ENCODE measurements at places on chromosomes 7 and 10.

DNA sequence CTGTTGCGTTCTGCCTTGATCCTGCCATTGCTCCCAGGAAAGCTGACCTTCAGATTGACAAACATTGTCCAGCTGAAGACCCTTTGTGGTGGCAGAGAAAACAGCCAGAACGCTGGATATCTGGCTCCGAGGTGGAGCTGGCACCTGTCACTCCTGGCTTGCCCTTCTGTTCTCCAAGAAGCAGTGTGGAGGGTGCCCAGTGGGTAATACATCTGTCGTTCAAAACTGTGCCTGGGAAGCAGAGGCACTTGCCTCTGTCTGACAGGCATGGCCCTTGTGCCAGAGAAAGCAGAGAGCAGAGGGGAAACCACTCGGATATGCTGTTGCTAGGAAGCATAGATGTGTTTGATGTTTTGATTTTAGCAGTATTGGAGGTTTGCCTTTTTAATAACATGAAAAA is 231.4 kb downstream of the BMPER start:
- DNase-seq, result no peak

DNA sequence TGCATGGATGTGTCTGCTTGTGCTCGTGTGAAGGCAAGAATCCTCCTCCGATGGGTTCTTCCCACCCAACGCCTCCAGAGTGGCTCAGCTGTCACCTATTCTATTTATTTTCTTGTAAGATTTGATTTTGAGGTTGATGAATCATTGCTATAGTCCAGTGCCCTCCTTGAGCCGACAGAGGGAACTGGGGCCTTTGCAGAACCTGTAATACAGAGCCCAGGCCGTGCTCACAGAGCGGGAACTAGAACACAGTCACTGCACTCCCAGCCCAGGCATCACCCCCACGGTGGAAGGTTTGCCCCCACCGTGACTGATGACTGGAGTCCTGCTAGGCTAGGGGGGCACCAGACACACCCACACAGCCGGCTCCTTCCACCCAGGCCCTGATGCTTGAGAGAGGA is 2.0 kb downstream of the RARRES2 start:
- no peak for DNase-seq

DNA sequence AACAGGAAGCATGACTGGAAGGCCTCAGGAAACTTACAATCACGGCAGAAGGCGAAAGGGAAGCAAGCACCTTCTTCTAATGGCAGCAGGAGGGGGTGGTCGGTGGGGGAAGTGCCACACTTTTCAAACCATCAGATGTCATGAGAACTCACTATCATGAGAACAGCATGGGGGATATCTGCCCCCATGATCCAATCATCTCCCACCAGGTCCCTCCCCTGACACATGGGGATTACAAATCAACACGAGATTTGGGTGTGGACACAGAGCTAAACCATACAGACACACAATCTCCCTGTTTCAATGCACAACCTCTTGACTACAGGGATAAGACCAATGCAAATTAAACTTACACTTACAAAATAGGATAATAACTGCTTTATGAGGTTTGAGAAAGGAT is 97.6 kb downstream of the SGMS1 start:
- no peak for DNase-seq

GRCh38 chr10:49089557-49090188 is 25.6 kb downstream of the VSTM4 start:
- no peak for DNase-seq

GRCh38 chr7:41698726-41699125 is 4.2 kb downstream of the INHBA start:
- no peak for DNase-seq
